ENCODE measurements at places on chromosomes 13 and 19. TPM values are rescaled to one million over a fixed set of nuclear protein-coding genes. Genes with fewer than 3 reads are reported as not detected.

DNA sequence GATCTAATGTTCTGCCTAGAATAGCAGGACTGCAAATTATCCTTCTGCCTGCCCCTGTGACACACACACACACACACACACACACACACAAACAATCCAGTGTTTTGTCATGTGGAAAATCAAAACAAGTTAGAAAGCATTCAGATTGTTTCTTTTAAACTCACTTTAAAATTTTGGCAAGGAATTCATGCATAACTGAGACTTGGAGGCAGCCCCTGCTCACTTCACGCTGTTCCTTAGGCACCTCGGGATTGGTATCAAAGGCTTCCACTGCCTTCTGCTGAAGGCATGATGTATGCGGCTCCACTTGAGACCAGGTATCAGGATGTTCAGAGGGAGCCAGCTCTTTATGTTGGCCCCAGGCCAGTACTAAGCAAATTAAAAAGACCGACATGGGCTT, 158.7 kb downstream of the OXGR1 start:
- no peak for DNase-seq

- no peak for DNase-seq
Measured at GRCh38 chr19:28543244-28543776, 669.6 kb downstream of the UQCRFS1 start.

- no peak for DNase-seq
Measured at GRCh38 chr13:106393776-106394175, 141.7 kb downstream of the EFNB2 start.

SIGLEC12 gene
- not detected for total RNA-seq

- DNase-seq = no peak
Measured at GRCh38 chr13:50334944-50335343, 319.7 kb downstream of the KCNRG start.

DNA sequence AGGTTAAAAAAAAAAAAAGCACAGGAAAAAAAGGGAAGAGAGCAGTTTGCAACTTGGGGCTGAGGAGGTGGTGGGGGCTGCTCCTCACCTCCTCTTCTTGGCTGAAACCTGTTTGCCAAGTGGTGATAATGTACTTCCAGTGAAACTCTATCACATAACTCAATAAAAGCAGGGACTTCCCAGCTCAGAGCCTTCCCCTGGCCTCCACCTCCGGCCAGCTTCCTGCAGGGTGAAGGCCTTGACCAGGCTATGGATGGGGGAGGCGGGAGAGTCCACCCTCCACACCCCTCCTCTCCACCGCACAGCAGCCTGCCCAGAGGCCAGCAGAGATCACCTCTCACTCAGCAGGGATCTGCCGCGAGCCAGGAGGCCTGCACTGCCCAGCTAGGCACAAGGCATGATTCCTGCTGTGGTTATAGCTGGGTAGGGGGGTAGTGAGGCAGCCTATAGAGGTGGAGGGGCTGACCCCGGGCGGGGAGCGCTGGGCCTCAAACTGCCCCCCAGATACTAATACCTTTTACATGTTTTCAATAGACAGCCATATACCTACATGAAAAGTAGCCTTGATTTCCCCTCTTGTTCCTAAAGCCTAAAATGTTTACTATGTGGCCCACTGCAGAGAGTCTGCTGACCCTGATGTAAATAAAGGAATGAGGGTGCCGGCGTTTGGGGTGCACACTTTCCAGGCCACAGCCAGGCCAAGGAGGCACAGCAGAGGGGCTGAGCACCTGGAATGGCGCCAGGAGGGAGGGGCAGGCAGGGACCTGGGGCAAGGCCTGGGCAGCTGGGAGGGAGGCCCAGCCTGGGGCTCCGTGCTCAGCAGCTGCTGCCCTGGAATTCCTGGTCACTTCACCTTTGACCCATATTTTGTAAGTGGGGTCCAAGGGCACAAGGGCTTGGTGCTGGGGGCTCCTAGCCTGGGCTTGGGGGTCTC, 10.3 kb downstream of the ZNF787 start:
- DNase-seq = peak; percentile 19

DNA sequence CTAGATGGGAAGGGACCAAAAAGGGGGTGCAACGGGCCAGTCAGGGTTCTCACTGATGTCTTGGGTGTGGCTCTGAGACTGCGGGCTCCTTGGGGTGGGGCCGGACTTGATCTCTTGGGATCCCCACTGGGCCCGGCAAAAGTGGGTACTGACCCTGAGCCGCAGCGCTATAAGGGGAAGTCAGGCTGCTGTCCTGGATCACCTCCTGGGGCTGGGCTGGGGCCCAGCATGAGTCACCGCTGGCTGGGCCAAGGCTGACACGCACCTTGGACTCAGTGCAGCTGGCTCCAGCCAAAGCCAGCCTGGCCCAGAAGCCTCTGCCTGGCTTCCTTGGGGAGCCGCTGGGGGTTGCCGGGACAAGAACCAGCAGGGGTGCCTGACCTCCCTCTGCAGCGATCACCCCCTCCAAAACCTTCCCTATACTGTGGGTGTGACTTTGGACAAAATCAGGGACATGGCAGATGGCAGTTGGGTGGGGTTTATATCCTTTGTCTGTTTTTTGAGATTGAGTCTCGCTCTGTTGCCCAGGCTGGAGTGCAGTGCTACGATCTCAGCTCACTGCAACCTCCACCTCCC, 617 bp upstream of the IQCN start:
- DNase-seq = peak; percentile 96

GRCh38 chr13:35965226-35965927, 165.8 kb downstream of the DCLK1 start:
- DNase-seq = no peak

- no peak for DNase-seq
Measured at GRCh38 chr13:72875233-72875632, 93.3 kb downstream of the PIBF1 start.

PROSER1 gene
- total RNA-seq = 9.7 TPM

GRCh38 chr19:49553451-49554271, 25.9 kb downstream of the RCN3 start:
- DNase-seq = no peak

DNA sequence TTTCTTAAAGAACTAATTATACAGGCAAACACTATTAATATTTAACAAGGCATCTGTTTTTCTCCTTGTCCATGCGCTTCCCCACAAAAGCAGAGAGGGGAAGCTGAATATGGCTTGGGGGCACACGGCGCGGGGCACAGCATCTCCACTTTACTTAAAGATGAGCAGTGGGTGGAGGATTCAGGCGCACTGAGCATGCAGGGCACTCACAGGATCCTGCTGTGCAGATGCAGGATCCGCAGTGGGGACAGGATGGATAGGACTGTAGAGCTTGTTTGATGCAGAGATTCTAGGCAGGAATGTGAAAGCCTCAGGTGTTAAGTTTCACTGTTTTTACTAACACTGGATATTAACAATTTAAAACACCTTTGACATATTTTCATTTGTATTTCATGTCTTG, 43.3 kb downstream of the ATP11A start:
- DNase-seq = no peak

DNA sequence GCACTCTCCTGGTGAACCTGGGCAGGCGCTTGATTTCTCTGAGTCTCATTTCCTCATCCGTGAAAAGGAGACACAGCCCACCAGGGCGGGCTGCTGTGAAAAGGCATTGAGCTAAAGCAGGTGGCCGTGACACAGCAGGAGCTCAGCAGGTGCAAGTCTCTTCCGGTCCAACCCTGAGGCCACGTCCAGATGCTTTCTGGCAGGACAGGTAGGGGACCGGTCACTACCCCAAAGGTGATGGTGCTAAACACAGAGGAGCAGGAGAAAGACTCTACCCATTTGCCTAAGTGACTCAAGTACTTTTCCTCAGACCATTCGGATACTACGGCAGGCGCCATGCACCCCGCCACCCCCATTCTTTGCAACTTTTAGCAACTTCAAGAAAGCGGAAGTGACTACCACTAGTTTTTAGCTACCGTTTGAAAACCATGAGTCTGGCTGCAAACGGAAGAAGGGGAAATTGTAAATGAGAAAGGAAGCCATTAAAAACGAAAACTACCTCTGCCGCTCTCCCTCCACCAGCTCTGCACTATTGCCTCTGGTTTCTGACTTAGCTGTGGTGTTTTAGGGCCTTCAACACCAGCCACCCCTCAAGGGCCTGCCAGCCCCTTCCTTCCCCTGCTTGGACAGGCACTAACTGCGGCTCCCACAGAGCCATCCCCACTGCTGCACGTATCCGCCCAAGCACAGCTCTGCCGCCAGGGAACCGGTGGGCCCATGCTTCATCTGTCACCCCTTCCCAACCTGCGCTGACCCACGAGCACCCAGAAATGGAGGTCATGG, 4.8 kb downstream of the PPP6R1 start:
- no peak for DNase-seq

- DNase-seq = no peak
Measured at GRCh38 chr19:531753-532560, at the start of gene CDC34. Gene CDC34 (plus strand): TSS chr19:531760. CDS start chr19:531932, 172 bp downstream.

SLC27A5 gene
- 5.5 TPM for total RNA-seq

DNA sequence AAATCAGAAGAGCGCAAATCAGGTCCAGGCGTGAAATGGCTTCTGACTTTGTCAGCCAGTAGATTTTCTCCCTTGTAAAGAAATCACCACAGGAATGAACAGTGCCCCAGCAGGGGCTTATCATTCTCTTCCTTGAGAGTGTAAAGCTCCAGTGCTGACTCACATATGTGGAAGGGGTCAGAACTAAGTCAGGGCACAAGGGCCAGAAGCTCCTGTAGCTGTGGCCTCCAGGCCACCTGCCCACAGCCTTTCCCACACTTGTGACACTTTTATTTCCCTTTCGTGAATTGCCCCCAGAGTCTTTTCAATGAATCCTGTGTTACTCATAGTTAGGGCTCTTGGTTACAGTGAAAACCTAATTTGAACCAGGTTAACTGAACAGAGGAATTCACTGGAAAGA, 99.6 kb downstream of the SUCLA2 start:
- no peak for DNase-seq

DNA sequence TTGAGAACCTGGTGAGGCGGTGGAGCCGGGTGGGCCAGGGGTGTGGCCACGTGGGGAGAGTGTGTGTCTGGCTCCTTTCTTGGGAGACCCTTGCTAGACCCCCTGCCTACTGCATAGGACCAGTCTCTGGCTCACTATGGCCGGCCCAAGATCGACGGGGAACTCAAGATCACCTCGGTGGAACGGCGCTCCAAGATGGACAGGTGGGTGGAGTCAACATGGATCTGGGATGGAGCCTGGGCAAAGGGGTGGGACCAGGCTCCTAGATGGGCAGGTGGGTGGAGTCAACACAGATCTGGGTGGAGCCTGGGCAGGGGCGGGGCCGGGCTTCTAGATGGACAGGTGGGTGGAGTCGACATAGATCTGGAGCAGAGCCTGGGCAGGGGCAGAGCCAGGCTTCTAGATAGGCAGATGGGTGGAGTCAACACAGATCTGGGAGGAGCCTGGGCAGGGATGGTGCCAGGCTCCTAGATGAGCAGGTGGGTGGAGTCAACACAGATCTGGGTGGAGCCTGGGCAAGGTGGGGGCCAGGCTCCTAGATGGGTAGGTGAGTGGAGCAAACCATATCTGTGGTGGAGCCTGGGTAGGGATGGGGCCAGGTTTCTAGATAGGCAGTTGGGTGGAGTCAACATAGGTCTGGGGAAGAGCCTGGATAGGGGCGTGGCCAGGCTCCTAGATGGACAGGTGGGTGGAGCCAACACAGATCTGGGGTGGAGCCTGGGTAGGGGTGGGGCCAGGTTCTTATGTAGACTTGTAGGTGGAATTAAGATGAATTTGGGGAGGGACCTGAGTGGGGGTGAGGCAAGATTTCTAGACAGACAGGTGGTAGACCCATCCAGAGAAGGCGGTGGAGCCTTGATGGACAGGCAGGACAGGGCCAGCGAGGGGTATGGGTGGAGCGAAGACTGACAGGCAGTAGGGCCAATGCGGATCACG, 56.5 kb downstream of the VAV1 start:
- DNase-seq = peak; percentile 15

DNA sequence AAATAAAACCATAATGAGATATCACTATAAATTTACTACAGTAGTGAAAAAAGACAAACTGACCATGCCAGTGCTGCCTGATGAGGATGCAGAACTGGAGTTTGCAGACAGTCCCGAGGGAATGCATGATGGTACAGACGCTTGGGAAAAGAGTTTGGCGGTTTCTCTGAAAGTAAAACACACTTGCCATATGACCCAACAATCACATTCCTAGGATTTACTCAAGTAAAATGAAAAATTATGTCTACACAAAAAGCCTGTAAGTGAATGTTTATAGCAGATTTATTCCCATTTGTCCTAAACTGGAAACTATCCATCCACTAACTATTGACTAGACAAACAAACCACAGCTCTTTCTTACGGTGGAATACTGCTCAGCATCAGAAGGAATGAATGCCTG, 271.0 kb downstream of the DNAJC15 start:
- DNase-seq = no peak

- no peak for DNase-seq
Measured at GRCh38 chr13:113638806-113639205, 19.2 kb downstream of the ATP4B start.

- no peak for DNase-seq
Measured at GRCh38 chr19:57282011-57282643, 1.8 kb downstream of the ZNF460 start.

DNA sequence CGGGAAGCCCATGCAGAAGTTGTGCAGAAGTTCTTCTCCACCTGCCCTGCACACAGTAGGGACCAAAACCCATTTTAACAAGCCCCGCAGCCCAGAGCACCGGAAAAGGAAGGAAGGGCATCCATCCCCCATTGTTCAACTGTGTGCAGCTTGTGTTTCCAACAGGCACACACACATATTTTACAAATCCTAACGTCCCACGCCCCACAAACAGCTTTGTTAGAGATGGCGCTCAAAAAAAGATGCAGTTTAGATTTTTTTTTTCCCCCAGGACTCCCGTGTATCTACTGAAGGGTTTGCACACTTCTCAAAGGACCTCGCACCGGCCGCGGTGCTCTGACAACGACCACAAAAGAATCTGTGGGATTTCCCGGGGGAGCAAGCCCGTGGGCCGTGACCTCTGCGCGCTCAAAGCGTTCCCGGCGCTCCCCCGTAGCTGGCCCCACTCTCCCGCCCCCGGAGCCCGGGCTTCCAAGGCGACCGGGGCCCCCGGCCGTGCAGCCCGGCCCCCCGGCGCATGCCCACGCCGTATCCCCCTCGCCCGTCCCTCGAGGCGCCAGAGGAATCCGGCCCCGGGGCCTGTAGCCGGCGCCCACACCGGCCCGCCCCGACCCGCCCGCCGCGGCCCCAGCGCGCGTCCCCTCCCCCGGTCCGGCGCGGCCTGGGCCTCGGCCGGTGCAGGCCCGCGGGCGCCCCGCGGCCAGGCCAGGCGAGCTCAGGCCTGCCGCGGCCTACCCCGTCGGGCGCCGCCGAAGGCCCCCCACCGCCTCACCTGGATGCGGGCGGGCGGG, 523 bp downstream of the ELAVL1 start:
- peak; percentile 32 for DNase-seq

DNA sequence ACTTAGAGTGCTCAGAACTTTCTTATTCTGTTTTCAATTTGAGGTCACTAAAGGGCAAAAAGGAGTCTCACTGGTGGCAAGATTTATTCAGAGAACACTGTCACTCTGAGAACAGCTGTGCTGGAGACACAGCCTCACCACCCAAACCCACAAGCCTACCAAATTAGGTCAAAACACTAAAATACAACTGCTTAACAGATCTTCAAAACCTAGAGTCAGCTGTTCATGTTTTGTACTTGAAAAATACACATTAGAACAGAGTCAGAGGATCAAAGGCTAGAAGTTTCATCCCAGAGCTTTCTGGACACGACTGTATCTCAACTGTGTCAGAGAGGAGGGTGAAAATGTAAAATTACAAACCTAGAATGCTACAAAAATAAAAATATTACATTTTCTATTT, 89.3 kb downstream of the MIPEP start:
- DNase-seq = no peak

CATSPERD gene
- not detected for total RNA-seq

- DNase-seq = peak; percentile 64
Measured at GRCh38 chr13:98507282-98507797, 69.6 kb downstream of the STK24 start.

GRCh38 chr13:29758531-29759114, 91.8 kb downstream of the UBL3 start:
- no peak for DNase-seq

GRCh38 chr19:16068696-16069259, 7.5 kb upstream of the TPM4 start:
- no peak for DNase-seq

Data from MG63 (cell line).